Foreskin fibroblast (primary cell): ENCODE measurements at places on chromosomes 2 and 18.

GRCh38 chr18:55856229-55856628, 268.2 kb upstream of the TCF4 start:
- peak; percentile 72 for DNase-seq

GRCh38 chr2:88167740-88168139, 2.4 kb upstream of the THNSL2 start:
- no peak for DNase-seq

DNA sequence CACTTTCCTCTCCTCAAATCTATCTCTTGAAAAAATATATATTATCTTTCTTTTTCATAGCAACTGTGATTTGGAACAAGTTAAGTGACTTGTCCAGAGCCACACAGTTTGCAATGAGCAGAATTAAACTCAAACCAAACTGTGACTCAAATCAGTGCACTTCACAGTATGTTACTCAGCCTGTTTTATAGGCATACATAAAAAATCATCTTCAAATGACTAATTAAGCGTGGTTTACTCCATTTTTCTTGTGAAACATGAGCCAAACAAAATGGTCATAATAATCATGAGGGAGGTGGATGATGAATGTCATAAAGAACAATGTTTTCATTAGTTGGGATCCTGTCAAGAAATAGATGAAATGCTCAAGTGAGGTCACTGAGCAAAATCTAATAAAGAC, 6.1 kb upstream of the CCDC178 start:
- no peak for DNase-seq

GRCh38 chr2:197464175-197464574, 10.8 kb downstream of the COQ10B start:
- no peak for DNase-seq

- DNase-seq, result no peak
These were observed 676.1 kb upstream of the CELF4 start for GRCh38 chr18:38241736-38242135.

DNA sequence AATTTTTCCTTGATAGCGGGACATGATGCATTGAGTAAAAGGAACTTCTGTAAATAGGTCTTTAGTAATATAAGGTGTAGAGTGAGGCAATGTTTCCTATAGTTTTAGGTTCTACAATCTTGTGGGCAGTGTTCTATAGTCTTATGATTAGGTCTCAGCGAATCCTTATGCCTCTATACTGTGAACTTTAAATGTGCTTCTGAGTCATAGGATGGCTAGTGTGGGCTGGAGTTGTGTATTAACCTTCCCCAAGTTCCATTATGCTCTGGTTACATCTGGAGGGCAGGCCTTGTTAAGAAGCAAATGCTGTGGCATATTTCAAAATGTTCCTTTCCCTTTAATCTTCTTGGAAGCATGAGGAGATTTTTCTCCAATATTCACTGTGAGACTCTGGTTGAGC, 73.5 kb downstream of the ROCK2 start:
- peak; percentile 80 for DNase-seq
